ENCODE measurements at places on chromosomes 1 and 21.

GRCh38 chr1:6612641-6613360 is 730 bp upstream of the PHF13 start:
- DNase-seq: no peak

DNA sequence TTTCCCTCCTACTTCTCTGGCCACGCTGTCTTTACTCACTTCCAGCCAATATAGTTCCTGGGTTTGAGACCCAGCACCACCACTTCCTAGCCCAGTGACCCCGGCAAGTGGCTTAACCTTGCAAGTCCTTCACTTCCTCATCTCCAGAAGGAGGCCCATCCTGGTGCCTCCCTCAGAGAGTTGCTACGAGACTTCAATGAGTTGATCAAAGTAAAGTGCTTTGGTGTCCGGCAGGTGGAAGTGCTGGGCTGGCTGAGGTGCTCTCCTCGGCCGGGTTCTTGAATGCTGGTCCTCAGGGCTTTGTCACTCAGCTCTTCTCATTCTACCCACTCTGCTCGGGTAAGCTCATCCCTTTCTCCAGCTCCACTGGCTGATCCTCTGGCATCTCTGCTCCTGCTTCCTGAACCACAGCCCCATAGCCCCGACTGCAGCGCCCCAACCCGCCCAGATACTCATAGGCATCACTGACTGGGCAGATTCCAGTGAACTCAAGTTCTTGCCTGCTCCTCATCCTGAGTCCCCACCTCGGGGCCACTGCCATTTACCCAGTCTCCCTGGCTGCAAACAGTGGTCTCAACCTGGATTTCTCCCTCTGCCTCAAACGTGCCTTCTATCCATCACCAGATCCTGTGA is 75.8 kb upstream of the WNT4 start:
- no peak for DNase-seq

DNA sequence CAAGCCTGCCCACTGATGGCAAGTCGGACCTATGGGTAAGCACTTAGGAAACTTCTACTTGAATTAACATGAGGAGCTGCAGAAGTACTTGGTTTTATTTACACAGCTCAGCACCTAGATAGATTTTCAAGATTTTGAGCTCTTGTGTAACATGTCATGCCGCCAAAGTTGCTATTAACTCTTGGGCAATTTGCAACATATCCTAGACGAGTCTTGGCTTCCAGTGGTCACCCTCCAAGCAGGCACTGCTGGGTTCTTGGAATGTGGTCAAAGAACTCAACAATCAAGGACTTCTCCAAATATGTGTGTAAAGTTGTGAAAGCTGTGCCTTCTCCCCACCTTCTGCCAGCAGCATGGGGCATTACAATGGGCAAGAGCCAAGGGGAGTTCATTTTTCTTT is 17.8 kb upstream of the GUCA2B start:
- DNase-seq: no peak

- DNase-seq: no peak
Measured at GRCh38 chr1:145985502-145986439, 10.6 kb downstream of the TXNIP start.

- DNase-seq: no peak
Measured at GRCh38 chr1:168446081-168446480, 97.7 kb downstream of the XCL2 start.

DNA sequence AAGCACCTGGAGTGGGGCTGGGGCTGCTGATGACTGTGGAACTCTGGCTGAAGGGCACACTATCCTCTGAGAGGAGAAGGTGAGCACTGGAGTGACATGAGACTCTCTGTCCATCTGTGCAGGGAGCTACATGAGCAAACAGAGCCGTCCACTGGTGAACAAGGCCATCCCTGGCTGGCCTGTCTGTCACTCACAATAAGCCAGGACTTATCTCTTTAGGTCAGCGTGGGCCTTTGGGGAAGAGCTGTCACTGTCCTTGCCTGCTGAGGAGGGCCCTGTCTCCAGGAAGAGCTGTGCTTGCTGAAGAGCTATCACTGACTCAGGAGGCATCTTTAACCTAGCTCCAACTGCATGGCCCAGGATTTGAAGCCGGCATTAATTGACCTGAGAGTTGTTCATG is 82.1 kb downstream of the FOXD2 start:
- DNase-seq: no peak

DNA sequence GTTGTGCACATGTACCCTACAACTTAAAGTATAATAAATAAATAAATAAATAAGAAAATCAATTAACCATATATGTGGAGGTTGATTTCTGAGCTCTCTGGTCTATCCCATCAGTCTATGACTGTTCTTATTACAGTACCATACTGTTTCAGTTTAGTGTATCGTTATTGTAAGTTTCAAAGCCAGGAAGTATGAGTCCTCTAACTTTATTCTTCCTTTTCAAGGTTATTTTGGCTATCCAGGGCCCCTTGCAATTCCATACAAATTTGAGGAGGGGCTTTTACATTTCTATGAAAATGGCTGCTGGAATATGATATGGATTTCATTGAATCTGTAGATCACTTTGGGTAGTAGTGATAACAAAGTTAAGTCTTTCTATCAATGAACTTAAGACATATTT is 96.9 kb upstream of the BCL9 start:
- no peak for DNase-seq

DNA sequence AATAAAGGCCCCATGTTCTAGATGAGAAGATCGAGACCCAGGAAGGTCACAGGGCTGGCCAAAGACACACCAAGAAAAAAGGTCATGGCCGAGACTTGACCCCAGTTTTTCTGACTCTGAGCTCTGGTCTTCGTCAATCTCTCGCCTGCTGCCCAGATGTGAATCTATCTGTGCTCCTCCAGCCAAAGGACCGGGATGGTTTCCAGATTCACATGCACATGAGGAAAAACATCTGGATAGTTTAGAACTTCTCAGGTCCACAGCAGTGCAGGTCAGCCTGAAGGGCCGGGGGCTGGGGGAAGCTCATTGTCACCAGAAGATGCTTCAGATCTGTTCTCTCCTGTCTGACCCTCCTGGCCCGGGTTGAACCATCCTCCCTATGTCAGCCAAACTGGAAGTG is 49.0 kb downstream of the KCNN3 start:
- DNase-seq: no peak

DNA sequence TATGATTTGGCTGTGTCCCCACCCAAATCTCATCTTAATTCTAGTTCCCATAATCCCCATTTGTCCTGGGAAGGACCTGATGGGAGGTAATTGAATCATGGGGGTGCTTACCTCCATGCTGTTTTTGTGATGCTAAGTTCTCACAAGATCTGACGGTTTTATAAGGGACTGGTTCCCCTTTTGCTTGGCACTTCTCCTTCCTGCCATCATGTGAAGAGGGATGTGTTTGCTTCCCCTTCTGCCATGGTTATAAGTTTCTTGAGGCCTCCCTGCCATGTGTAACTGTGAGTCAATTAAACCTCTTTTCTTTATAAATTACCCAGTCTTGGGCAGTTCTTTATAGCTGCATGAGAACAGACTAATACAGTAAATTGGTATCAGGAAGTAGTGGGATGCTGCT is 114.1 kb downstream of the ZNF648 start:
- DNase-seq: no peak

DNA sequence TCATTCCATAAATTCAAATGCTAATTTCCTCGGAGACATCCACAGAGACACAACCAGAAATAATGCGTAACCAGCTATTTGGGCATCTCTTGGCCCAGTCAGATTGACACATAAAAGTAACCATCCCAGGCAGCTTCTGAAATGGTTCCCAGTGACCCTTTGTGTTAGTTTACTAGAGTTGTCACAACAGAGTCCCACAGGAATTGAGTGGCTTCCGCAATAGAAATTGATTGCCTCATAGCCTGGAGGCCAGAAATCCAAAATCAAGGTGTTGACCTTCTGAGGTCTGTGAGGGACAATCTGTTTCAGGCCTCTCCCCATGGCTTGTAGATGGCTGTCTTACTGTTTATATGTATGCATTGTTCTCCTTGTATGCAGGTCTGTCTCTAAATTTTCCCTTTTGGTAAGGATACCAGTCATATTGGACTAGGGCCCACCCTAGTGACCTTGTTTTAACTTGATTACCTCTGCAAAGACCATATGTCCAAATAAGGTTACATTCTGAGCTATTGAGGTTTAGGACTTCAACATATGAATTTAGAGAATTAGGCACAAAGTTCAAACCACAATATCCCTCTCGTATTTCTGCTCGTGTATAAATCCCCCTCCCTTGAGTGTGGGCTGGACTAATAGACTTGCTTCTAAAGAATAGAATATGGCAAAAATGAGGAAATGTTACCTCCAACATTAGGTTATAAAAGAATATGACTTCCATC is 78.2 kb upstream of the FGGY start:
- DNase-seq: no peak

- DNase-seq: no peak
Measured at GRCh38 chr1:83689921-83690868, 308.7 kb downstream of the TTLL7 start.

- DNase-seq: no peak
Measured at GRCh38 chr1:1536938-1537546, 3.4 kb downstream of the TMEM240 start.

DNA sequence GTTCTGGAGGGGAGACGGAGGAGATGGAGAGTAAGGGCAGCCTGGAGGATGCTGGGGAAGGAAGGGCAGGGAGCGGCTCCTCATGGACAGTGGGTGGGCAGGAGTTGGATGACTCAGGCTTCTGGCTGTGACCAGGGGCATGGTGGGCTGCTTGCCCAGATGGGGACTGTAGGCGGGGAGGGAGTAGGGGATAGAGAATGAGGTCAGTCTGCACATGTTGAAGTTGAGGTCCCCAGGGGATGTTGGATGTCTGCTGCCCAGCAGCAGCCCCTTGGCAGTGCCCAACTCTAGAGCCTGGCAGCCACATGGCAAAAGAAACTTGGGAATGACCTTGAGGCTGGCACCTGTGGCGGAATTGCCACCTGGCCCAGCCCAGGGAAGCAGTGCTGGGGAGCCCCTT is 6.4 kb downstream of the SELENON start:
- no peak for DNase-seq

DNA sequence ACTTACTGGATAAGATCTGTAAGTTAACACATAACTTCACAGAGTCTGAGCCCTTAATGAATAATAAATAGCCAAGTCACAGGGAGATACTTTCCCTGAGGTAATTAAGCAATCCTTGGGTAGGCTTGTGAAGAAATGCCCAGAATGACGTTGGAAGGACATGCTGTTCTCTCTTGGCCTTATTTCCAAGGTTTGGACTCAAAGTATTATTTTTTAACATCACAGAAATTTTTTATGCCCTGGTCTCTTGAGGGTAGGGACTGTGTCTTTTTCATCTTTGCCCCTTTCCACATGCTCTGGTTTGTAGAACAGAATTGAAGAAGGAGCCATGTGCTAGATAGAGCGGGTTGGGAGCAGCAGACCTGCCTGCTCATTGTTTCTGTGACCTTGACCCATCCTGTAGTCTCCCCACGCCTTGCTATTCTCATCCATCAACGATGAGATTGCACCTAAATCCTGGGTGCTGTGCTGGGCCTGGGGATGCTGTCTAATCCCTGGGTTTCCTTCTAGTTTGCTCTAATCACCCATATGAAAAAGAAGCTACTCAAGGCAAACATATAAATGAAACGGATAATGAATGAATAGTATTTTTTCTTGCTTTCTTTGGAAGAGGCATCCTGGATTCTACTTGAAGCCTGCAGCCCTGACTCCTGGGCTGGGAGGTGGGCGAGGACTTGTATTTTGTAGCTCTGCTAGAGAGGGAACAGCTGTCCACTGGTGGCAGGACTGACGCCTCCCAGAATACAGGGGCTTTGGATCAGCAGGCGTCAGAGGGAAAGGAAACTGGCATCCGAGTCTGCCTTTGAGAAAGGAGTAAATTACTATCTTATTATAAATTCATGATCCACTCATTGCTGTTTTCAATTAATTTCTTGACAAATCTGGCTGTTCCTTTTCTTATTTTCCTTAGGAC is 17.5 kb upstream of the LAMTOR5 start:
- DNase-seq: no peak

DNA sequence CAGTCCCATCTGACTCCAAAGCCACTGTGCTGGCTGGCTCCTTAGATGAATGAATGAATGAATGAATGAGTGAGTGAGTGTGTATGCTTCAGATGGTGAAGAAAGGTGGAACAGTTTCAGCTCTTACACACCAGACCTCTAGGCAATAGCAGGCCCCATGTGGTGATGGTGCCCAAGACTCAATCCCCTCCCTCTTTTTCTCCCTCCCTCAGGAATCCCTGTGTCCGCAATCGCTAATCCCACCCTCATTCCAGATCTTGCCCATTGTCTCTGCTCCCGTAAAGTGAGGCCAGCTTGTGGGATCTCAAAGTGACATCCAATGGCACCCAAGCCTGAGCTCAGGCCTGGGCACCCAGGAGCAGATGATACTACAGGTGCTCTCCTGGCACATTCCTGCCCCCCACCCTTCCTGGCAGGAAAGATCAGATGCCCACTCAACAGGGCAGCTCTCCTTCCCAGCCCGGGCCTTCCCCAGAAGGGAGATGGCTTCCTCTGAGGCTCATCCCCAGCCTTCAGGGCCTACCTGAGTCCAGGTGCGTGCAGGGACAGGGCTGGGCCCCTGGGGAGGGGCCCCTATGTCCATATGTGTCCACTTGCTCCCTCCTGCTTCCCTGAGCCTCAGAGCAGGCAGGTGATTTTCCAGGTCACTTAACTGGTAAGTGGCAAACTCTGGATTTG is 106.4 kb downstream of the HMGB4 start:
- no peak for DNase-seq

DNA sequence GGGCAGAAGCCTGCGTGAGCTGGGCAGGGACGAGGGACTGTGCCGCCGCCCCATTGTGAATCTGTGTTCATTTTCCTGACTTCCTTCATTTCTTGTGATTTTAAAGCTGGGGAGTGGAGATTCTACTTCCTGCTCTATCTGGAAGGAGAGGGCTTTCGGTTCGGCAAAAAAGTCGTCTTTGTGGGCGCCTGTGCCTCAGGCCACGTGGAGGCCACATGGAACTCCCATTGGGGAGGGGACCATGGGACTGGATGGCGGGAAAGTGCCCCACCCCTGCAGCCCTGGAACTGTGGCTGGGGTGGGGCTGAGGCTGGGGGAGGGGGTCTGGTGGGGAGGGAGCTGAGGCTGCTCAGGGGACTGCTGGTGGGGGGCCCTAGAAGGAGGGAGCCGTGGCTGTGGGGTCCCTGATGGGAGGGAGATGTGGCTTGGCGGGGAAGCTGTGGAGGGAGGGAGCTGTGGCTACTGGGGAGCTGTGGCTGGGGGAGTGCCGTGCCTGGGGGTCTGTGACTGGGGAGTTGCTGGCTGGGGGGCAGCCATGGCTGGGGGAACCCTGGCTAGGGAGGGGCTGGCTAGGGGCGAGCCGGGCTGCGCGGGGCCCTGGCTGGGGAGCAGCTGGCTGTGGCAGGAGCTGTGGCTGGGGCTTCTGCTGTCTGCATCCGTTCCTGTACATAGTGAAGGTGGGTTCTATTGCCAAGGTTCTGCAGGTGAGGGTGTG is 31.5 kb downstream of the COL18A1 start:
- no peak for DNase-seq
